HFFc6 (cell line): ENCODE measurements at places on chromosomes 11 and 22. TPM values are rescaled to one million over a fixed set of nuclear protein-coding genes. Genes with fewer than 3 reads are reported as not detected.

Gene B4GALNT4
- total RNA-seq = 7.3 to 12.1 TPM (median 11.1 TPM) in 3 replicates

Gene MS4A4A
- total RNA-seq = not detected in 3 replicates

Gene PRG2
- total RNA-seq = not detected in 3 replicates

Gene GAL3ST1
- total RNA-seq = not detected in 3 replicates

- peak; percentile 37 for DNase-seq
- peaks cover 21% of the 10 kb centered on the region for H3K27me3 ChIP-seq
- peak overlapping the region; percentile 10; the same call in 1 of the 2 replicates for H3K4me3 ChIP-seq
Observed at GRCh38 chr11:61961570-61962212, 5.7 kb downstream of the FTH1 start.

GRCh38 chr11:22869325-22869724 is 9.1 kb upstream of the CCDC179 start:
- no peaks in the 10 kb centered on the region; the same call in 1 of the 2 replicates for H3K4me1 ChIP-seq
- 0 out of 2 replicates have a peak, but pooled peaks cover 1% of the 10 kb centered on the region for H3K27me3 ChIP-seq
- no peaks in the 10 kb centered on the region for H3K36me3 ChIP-seq
- DNase-seq = no peak
- H3K4me3 ChIP-seq = no peak overlapping the region

- H3K27me3 ChIP-seq = no peaks in the 10 kb centered on the region; the same call in 1 of the 2 replicates
- H3K4me1 ChIP-seq = peaks cover 24% of the 10 kb centered on the region
- peak; percentile 51 for DNase-seq
- peak overlapping the region; percentile 85 for H3K27ac ChIP-seq
Observed at GRCh38 chr22:21641417-21641788, 699 bp upstream of the SDF2L1 start.

DNA sequence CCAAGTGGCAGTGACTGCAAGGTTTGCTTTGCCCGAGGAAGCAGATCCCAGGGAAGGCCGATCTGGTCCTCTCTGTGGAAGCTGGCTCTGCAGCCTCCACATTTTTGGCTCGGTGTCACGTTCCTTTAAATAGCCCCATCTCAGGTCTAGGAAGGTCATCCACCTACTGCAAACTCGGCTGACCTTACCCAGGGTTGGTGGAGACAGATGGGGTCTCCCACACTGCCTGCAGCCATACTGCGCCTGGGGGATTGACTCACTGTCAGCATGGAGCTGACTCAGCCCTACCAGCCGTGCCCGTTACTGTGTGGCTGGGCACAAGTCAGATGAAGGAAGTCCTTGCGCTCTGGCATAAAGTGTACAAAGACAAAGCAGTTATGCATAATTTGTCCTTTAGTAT is 16.9 kb downstream of the CDPF1 start:
- H3K36me3 ChIP-seq = peaks cover 5% of the 10 kb centered on the region; the same call in 1 of the 2 replicates
- H3K27ac ChIP-seq = no peak overlapping the region
- DNase-seq = peak; percentile 33

DNA sequence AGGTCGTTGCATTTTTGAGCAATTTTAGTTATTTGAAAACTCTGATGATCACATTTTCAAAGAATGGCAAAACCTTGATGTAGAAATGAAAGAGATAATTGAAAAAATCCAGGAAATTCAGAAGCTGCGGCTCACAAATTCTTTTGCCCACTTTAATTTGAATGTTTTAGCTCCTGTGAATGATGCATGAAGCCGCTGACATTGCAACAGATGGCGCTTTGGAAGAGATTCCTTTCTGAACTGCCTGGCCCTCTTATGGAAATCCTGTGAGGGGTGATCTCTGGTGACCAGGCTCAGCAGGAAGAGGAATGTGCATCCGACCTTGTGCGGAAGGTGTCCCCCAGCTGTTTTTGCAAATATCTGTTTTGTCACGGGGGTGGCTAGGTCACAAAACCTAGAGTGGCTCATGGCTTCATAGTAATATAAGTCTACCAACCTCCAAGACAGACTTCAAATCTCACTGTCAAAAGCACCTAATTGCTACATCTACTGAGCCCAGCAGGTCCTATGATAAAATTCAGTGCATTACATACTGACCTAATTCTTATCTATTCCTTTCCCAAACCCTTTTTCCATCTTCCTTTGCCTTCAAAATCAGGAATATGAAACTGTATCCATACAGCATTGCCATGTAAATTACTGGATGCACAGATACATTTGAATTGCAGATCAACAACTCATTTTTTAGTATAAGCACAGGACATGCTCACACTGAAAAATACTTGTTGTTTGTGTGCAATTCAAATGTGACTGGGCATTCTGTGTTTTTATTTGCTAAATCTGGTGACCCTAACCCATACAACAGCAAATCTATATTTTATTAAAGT is 412.7 kb downstream of the ETS1 start:
- peak overlapping the region; percentile 13 for H3K4me3 ChIP-seq
- no peaks in the 10 kb centered on the region for H3K36me3 ChIP-seq
- peaks cover 4% of the 10 kb centered on the region for H3K27me3 ChIP-seq
- H3K27ac ChIP-seq = peak overlapping the region; percentile 23
- peaks cover 69% of the 10 kb centered on the region for H3K4me1 ChIP-seq
- peak; percentile 53 for DNase-seq
